ENCODE measurements at places on chromosomes 4 and X.

GRCh38 chr4:109429545-109429944, 4.1 kb upstream of the SEC24B start:
- no peak for DNase-seq

DNA sequence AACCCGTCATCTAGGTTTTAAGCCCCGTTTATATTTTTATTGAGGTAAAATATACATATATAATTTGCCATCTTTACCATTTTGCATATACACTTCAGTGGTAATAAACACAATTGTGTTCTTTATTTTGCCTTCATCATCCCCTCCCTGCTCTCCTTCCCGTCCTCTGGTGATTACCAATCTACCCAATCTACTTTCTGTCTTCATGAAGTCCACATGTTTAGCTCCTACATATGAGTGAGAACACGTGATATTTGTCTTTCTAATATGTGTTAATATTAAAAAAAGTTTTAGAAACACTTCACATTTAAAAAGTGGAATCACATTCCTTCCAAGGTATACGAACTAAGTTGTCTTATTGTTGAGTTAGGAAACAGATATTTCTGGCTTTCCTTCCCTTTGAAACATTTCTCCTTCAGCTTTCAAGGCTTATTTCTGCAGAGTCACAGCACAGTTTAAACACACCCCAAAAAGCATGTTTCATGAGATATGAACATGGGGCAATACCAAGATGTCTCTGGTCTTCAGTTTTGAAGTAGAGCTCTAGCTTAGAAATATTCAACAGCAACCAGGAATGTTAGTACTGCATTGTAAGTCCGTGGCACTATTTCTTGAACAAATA, 35.9 kb downstream of the GYPA start:
- no peak for DNase-seq

- no peak for DNase-seq
These were observed 188.4 kb upstream of the MBNL3 start for GRCh38 chrX:132677233-132677716.

DNA sequence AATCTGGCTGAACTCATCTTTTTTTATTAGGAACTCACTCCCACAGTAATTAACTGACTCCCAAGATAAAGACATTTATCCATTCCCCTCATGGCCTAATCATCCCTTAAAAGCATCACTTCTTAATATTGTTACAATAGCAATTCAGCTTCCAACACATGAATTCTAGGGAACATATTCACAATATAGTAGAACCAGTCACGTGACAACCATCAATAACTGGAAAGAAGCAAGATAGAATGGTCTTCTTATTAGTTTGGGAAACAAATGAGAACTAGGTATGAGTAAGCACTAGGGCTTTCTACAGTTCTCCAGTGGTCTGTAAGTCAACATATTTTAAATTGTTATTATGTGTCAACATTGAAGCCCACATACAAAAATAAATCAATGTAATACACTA, 170.1 kb downstream of the KLHL4 start:
- no peak for DNase-seq

DNA sequence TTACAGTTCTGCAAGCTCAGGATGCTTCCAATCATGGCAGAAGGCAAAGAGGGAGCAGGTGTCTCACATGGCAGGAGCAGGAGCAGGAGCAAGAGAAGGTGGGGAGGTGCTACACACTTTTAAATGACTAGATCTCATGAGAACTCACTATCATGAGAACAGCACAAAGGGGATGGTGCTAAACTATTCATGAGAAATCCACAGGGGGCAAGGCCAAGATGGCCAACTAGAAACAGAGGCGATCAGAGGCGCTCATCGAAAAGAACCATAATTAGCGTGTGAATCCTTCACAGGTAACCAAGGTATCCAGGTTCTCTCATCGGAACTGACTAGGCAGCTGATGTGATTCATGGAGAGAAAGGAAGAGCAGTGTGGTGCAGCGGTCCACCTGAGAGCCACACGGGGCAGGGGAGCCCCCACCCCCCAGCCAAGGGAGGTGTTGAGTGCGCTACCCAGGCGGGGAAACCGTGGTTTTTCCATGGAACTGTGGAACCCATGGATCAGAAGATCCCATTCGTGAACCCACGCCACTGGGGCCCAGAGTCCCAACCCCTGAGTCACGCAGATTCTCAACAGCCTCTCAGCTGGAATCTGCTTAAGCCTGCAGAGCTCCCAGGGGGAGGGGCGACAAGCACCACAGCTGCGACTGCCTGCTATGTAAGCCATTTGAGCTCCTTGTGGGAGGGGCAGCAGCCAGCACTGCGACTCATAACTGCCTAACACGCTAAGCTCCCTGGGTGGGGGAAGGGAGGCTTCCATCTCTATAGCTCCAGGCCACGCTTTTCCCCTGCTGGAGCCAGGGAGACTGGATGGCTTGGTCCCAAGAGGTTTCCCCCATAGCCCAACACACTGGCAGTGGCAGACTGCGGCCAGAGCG, 46.7 kb downstream of the FGF16 start:
- no peak for DNase-seq

- DNase-seq: no peak
These were observed 292.8 kb upstream of the ARSJ start for GRCh38 chr4:114272226-114272625.

GRCh38 chr4:82696117-82696860, 102.3 kb downstream of the SCD5 start:
- no peak for DNase-seq

- DNase-seq: no peak
These were observed 60.3 kb downstream of the USP11 start for GRCh38 chrX:47293106-47293505.
